ENCODE measurements at places on chromosomes 4 and X.

- H3K27ac ChIP-seq: no peak overlapping the region
- no peaks in the 10 kb centered on the region for H3K36me3 ChIP-seq
- peaks cover 2% of the 10 kb centered on the region for H3K27me3 ChIP-seq
- no peaks in the 10 kb centered on the region for H3K4me1 ChIP-seq
- DNase-seq: no peak
Measured at GRCh38 chrX:70476166-70476933, 31.7 kb downstream of the DLG3 start.

GRCh38 chrX:70755850-70756249 lies 152.7 kb downstream of the TEX11 start:
- H3K27ac ChIP-seq: no peak overlapping the region
- no peak overlapping the region for H3K4me3 ChIP-seq
- H3K36me3 ChIP-seq: no peaks in the 10 kb centered on the region

- DNase-seq: no peak
- H3K4me1 ChIP-seq: no peaks in the 10 kb centered on the region
- no peak overlapping the region for H3K4me3 ChIP-seq
- no peak overlapping the region for H3K27ac ChIP-seq
- H3K27me3 ChIP-seq: no peaks in the 10 kb centered on the region
Measured at GRCh38 chr4:169117591-169118081, 107.6 kb upstream of the CBR4 start.

DNA sequence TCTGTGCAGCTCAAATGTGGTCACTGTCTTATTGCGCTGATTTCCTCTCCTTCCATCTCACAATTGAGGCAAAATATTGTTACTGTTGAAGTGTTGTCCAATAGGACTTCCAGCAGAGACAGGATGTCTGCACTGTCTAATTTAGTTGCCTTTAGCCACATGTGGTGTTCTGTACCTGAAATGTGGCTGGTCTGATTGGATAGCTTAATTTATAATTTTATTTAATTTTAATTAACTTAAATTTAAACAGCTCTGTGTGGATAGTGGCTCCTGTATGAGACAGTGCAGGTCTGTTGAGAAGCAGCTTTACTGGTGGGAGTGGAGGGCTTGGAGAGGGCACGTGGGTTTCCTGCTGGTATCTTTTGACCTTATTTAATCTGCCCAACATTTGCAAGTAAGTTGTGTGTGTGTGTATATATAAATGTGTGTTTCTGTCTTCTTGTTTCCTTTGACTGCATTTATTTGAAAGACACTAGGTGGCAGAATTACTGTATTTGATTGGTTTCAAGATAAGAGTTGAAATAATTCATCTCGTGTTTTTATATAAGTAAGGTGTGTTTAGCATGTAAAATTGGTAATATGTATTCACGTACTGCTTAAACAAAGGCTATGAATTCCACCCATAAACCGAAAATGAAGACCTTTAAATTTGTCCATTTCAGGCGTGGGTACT lies 55.3 kb upstream of the MSANTD1 start:
- peaks cover 29% of the 10 kb centered on the region for H3K36me3 ChIP-seq
- H3K27ac ChIP-seq: no peak overlapping the region
- H3K4me1 ChIP-seq: peaks cover 30% of the 10 kb centered on the region
- no peak overlapping the region for H3K4me3 ChIP-seq
- peak; percentile 19 for DNase-seq

DNA sequence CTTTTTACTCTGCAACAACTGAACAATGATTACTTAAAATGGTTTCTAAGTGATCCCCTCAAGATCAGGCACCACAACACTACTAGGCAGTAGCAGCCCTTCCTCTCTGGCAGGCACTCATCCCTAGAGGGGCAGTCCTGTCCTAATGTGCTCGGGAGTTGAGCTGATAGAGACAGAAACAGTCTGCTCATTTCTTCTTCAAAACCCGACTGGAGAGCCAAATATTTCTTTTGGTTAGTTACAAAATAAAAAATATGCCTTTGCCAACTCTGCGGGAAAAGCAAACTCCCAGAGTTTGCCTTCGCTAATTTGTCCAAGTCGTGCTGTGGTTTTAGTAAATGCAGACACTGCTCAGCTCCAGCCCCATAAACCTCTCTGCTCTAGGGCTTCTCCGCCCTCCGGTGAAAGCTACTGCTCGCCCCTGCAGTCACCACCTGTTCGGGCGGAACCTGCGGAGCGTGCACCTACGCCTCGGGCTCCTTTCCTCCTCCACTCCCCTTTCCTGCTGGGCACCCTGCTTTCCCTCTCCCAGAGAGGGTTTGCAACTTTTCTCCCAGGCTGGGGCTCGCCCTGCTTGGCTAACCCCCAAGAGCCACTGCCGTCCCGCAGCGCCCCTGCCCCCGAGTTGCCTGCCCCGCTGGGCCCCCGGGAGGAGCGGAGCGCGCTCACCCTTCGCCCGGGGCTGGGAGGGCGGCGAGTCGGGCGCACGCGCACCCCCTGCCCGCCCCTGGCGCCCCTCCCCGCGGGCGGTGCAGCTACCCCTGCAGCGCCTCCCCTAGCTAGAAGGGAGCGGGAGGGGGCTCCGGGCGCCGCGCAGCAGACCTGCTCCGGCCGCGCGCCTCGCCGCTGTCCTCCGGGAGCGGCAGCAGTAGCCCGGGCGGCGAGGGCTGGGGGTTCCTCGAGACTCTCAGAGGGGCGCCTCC lies at the start of gene NPNT:
Gene NPNT (plus strand): TSS at position 812 of the 923 bp plus-strand sequence. CDS start 182 bp downstream, outside the sequence.
- H3K4me3 ChIP-seq: peak within 1 kb of the TSS; percentile 41
- DNase-seq: no peak
- peaks cover 28% of the 10 kb centered on the region for H3K27me3 ChIP-seq
- H3K36me3 ChIP-seq: no peaks in the 10 kb centered on the region
- H3K27ac ChIP-seq: peak within 1 kb of the TSS; percentile 61

GRCh38 chr4:185011408-185011807 lies 6.9 kb upstream of the HELT start:
- no peak overlapping the region for H3K4me3 ChIP-seq
- H3K4me1 ChIP-seq: no peaks in the 10 kb centered on the region

DNA sequence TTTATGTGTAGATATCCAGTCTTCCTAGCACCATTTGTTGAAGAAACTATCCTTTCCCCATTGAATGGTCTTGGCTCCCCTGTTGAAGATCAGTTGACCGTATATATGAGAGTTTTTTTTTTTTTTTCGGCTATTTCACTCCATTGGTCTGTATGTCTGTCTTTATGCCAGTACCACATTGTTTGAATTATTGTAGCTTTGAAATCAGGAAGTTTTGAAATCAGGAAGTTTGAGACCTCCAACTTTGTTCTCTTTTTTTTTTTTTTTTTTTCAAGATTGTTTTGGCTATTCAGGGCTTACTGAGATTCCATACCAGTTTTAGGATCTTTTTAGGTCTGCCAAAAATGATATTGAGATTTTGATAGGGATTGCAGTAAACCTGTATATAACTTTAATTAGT lies 4.3 kb upstream of the SCD5 start:
- DNase-seq: no peak
- H3K36me3 ChIP-seq: no peaks in the 10 kb centered on the region
- no peak overlapping the region for H3K27ac ChIP-seq
- H3K4me3 ChIP-seq: no peak overlapping the region
- H3K4me1 ChIP-seq: peaks cover 16% of the 10 kb centered on the region

DNA sequence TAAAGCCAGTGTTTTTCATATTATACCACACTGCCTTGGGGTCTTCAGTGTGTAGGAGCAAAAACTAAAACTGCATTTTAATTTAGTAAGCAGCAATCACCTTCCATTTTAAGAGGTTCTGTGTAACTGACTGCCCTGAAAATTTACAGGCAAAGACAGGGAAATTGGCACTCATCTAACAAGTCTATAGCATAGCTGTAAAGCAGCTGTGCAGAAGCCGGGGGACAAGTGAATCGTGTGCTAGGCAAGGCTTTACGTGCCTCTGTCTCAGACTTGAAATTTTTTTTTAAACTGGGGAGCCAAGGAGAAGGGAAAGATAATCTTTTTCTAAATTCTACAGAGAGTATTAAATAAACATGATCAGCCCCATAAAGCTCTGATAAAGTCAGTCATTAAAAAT lies 39.7 kb downstream of the TSPAN5 start:
- no peaks in the 10 kb centered on the region for H3K27me3 ChIP-seq
- peaks cover 4% of the 10 kb centered on the region for H3K4me1 ChIP-seq
- no peak overlapping the region for H3K4me3 ChIP-seq
- no peak overlapping the region for H3K27ac ChIP-seq
- no peak for DNase-seq
- H3K36me3 ChIP-seq: no peaks in the 10 kb centered on the region

DNA sequence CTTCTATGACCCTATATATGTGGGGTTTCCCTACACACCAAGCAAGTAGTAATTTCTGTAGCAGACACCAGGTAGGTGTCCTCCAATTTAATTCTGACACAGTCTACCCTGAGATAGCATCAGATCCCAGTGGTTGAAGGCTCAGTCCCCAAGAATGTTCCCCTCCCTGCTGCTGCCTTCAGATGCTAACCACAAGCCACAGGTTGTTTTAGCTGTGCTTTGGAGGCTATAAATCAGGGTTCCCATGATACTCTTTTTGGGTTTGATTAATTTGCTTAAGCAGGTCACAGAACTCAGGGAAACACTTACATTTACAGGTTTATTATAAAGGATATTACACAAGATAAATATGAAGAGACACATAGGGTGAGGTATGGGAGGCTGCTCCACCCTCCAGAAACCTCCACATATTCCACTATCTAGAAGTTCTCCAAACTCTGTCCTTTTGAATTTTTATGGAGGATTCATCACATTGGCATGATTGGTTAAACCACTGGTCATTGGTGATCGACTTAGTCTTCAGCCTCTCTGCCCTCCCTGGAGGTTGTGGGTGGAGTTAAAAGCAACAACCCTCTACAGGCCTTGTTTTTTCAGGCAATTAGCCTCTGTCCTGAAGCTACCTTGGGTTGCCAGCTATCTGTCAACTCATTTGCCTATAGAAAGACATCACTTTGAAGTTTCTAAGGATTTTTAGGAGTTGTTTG lies 50.8 kb downstream of the GRIA2 start:
- no peak overlapping the region for H3K27ac ChIP-seq
- H3K4me1 ChIP-seq: no peaks in the 10 kb centered on the region
- no peak overlapping the region for H3K4me3 ChIP-seq
- no peak for DNase-seq
- no peaks in the 10 kb centered on the region for H3K36me3 ChIP-seq

DNA sequence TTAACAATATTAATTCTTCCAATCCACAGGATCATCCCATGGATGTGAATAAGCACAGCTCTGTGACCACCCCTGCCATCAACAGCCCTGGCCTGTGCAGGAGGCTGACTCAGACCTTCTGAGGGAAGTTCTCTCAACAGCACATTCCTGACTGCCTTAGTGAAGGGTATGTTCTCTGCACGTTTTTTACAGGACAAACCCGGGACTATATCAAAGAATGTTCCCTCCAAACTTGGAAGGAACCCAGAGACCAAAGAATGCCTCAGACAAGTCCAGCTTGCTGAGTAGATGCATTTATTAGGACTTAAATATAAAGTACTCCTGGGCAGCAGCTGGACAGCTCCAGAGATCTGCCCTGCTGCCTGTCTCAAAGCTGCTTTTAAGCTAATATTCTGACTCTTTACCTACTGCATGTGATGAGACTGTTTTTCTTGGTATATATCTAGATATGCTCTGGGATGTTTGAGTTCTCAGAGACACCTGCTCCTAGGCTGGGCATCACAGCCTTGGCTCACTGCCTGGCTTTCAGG lies 1127.8 kb upstream of the PRKX start:
- no peak for DNase-seq
- no peaks in the 10 kb centered on the region for H3K36me3 ChIP-seq
- H3K4me3 ChIP-seq: no peak overlapping the region
- no peak overlapping the region for H3K27ac ChIP-seq
- H3K27me3 ChIP-seq: no peaks in the 10 kb centered on the region

DNA sequence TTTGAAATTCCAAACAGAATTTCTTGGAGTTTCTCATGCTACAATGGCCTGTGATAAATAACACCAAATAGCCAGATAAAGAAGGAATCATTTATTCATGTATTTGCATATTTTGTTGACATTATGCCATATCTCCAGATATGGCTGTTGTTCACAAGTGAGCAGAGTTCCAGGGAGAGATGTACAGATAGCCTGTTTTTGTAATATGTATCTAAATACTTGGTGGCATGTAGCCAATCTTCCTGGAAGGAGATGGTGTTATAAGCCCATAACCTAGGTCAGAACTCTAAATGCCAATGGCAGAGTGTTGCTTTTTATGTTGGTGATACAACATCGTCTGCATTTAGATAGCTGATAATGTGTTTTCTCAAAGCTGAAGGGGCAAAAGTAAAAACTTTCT lies 292.2 kb downstream of the FBXO8 start:
- no peak overlapping the region for H3K27ac ChIP-seq
- H3K4me1 ChIP-seq: no peaks in the 10 kb centered on the region
- DNase-seq: no peak
- no peak overlapping the region for H3K4me3 ChIP-seq
- H3K36me3 ChIP-seq: no peaks in the 10 kb centered on the region
- H3K27me3 ChIP-seq: peaks cover 2% of the 10 kb centered on the region

DNA sequence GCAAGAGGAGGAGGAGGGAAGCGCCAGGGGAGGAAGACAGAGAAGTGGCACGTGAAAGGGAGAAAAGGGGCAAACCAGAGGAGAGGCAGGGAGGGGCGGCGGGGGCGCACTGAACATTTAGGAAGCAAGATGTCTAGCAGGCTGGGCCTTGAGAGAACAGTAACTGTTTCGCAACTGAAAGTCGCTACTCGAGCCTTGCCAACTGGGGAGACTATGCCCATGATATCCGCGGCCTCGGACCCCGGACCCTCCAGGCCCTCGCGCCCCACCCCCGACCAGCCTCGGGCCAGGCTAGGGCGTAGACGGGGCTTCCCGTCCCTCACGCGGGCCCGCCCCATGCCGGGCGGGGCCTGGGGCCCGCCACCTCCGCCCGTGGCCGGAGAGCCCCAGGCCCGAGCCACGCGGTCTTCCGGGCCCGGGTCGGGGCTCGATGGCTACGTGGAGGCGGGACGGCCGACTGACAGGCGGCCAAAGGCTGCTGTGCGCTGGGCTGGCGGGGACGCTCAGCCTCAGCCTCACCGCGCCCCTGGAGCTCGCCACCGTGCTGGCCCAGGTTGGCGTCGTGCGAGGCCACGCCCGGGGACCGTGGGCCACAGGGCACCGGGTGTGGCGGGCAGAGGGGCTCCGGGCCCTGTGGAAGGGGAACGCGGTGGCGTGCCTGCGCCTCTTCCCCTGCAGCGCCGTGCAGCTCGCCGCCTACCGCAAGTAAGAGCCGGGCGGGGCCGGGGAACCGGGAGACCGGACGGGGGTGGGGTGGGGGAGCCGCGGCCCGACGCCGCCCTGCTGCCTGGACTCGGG lies at the start of gene SLC25A43:
Gene SLC25A43 (plus strand): TSS at position 363 of the 798 bp plus-strand sequence. CDS start 68 bp downstream, at position 431.
- peak within 1 kb of the TSS; percentile 56 for H3K4me3 ChIP-seq
- peaks cover 23% of the 10 kb centered on the region for H3K27me3 ChIP-seq
- H3K4me1 ChIP-seq: no peaks in the 10 kb centered on the region
- DNase-seq: no peak
- no peaks in the 10 kb centered on the region for H3K36me3 ChIP-seq

GRCh38 chr4:76499461-76499860 lies 64.4 kb downstream of the SHROOM3 start:
- H3K27me3 ChIP-seq: no peaks in the 10 kb centered on the region
- H3K4me3 ChIP-seq: no peak overlapping the region
- DNase-seq: no peak
- H3K27ac ChIP-seq: no peak overlapping the region
- H3K4me1 ChIP-seq: no peaks in the 10 kb centered on the region

All from thymus (tissue), 14 donors.